ENCODE measurements at places on chromosomes 2 and 18.

DNA sequence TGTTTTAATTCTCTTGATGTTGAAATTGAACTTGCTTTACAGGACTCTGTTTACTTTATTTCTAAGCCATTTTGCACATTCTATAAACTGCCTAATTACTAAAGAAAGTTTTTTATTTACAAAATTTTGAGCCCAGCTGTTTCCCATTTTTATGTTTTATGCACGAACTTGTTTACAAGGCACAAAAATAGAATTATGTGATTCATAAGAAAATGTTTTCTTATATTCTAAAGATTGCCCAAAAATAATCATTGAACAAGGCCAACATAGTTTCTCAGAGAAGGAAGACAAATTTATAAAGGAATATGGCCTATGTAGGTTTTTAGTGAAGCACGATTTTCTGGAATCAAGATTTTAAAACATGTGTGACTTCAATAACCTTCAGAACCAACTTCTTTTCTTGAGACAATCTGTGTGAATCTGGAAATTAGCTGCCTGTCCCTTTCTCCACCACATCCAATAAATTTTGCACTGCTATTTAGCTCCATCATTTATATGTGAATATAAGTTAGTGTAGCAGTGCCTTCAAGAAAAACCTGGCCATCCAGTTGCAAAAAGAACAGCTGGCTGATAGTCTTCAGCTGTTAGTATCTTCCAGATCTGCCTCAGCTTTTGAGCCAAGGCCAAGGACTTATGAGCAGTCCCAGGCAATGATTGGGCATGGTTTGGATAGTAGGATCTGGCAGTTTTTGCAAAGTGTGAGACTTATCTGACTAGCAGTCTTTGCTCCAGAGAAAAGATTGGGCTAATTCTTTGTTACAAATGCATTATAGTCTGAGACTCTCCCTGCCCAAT lies 253.2 kb upstream of the COL3A1 start:
- DNase-seq, result no peak

GRCh38 chr2:124649001-124649400 lies 623.9 kb downstream of the CNTNAP5 start:
- peak; percentile 22 for DNase-seq

DNA sequence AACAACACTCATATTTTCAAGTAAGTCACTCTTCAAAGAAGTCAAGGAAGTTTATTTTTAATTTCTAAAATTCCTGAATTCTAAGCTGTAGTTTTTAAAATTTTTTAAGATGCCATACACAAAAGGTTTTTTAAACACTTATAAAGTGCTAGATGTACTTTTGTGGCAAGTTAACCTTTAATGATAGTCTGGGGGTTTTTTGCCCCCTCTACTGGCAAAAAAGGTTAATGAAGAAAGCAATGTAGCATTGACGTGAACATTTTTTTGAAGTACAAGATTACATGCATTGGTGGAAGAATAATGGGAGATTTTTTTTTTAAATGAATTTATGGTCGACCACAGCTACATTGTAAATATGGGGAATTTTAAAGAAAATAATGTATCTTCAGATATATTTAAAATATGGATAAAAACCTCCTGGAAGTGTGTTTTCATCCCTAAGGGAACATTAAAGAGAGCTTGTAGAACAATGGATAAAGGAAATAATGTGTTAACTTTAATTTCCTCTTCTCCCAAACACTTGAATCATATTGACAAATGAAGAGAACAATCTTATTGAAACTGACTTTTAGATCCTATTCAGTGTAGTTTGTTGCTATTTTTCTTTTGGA lies 12.6 kb downstream of the ITPRID2 start:
- peak; percentile 32 for DNase-seq

GRCh38 chr2:41910126-41910525 lies 137.7 kb upstream of the PKDCC start:
- peak; percentile 9 for DNase-seq

GRCh38 chr2:184628051-184628450 lies 29.7 kb downstream of the ZNF804A start:
- no peak for DNase-seq

- no peak for DNase-seq
Measured at GRCh38 chr2:120670371-120670770, 65.3 kb upstream of the GLI2 start.

DNA sequence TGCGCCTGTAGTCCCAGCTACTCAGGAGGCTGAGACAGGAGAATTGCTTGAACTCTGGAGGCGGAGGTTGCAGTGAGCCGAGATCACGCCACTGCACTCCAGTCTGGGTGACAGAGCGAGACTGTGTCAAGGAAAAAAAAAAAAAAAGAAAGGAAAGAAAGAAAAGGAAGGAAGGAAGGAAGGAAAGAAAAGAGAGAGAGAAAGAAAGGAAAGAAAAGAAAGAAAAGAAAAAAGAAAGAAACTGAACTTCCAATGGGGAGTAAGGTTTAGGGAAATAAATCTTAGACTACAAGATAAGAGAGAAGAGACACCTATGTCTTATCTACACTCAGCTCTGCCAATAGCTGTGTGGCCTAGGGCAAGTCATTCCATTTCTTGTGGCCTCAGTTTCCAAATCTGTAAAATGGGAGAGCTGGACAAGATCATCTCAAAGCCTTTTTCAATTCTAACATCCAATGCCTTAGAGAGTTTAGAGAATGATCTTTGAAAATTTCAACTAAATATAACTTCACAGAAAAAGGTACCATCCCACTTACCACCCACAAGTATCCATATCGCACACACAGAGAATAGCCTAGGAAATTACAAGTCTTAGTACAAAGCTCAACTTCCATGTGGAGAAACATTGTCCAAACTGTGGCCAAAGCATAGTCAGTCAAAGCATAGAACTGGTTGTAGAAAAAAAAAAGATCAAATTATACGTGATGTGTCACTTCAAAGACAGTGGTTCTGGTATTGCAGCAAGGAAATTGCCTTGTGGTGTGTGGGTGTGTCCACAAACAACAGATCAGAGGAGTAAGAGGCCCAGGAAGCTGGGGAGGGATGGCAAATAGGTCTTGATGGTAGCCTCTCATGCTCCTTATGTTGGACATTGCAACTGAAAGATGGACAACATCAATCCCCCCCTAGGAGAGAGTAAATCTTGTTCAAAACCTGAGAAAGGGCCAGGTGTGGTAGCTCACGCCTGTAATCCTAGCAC lies 42.4 kb downstream of the SLC14A2 start:
- DNase-seq, result no peak

GRCh38 chr2:182883451-182883850 lies 17.0 kb upstream of the FRZB start:
- DNase-seq, result no peak

GRCh38 chr2:120887320-120887697 lies 151.6 kb downstream of the GLI2 start:
- no peak for DNase-seq

- no peak for DNase-seq
Measured at GRCh38 chr2:63046552-63046951, 4.1 kb upstream of the OTX1 start.

- no peak for DNase-seq
Measured at GRCh38 chr2:2850218-2850755, 519.2 kb upstream of the MYT1L start.

- DNase-seq, result peak; percentile 35
Measured at GRCh38 chr2:165529130-165529529, 59.6 kb downstream of the CSRNP3 start.

DNA sequence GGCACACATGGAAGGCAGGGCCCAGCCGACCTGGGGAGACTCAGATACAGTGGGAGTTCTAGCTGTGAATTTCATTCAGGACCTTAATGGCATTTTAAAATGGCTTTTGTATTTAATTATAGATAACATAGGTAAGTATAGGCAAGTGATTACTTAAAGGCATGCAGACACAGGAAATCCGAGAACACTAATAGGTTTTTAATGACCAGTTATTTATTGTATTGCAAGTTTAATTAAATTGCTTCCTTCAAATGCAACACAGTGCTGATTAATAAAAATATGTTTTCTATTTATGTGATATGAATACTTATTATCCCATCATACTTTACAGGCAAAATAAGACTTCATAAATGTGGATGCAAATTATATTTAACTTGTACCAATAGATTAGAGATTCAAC lies 19.7 kb upstream of the SH3RF3 start:
- DNase-seq, result no peak

- DNase-seq, result peak; percentile 14
Measured at GRCh38 chr18:22639026-22639463, 221.3 kb upstream of the CTAGE1 start.

GRCh38 chr2:105576440-105577241 lies 168.1 kb upstream of the NCK2 start:
- peak; percentile 39 for DNase-seq

- no peak for DNase-seq
Measured at GRCh38 chr2:106175086-106175850, 18.8 kb downstream of the UXS1 start.

- no peak for DNase-seq
Measured at GRCh38 chr2:116696903-116697302, 1117.6 kb upstream of the DDX18 start.

DNA sequence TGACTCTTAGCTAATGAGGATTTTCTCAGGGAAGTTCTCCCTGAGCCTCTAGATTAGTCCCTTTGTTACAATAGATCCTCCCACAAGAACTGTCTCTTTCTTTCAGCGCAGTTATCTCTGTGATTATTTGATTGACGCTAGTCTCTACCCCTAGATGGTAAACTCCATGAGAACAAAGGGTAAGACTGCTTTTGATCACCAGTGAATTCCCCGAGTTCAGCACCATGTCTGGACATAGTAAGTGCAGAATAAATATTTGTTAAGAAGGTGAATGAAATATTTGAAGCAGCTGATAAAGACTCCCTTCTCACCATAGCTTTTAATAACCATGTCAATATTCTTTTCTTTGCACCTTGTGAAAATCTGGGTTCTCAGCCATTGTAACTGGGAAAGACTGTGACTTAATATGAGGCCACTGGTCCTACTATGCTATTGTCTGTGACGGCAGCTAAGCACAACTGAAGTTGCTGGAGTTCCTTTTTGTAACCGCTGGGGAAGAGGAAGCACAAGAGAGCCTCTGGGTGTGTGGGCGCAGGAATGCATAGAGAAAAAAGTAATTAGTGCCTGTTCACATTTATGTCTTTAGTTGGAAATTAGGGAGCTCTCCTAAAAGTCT lies 214.7 kb downstream of the TGIF1 start:
- DNase-seq, result no peak

- DNase-seq, result no peak
Measured at GRCh38 chr2:147006736-147007141, 838.1 kb upstream of the ACVR2A start.

DNA sequence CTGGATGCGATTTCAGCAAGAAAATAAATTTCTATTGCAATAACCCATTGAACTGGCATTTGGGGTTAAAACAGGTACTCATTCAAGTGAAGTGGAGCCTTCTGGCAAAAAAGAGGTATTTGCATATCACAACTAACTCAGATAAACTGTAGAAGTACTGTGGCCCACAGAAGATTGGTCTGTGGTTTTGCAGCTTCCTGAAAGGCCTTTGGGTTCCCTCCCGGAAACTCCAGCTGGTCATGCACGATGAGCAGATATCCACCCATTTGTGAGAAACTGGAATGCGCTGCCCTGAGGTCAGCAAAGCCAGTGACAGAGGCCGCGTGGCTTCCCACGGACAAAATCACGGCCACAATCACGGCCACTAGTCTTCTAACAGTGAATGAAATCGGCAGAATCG lies 106.3 kb downstream of the EPHA4 start:
- no peak for DNase-seq

DNA sequence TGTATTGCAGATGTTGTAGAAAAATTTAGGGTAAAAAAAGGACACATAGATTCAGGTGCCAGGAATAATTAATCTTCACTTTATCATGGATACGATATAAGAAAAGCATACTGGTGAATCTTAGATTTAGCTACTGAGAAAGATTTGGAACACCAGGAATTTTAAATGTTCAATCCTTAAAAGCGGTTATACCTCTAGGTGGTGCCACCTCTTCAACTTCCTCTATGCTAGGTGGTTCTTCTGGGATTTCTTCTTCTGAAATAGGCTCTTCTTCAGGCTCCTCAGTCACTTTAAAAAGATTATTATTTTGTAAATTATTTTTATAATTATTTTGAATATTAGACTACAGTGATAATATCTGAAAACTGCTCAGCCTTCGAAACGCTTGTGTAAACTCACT lies 133.1 kb downstream of the TTN start:
- DNase-seq, result no peak

DNA sequence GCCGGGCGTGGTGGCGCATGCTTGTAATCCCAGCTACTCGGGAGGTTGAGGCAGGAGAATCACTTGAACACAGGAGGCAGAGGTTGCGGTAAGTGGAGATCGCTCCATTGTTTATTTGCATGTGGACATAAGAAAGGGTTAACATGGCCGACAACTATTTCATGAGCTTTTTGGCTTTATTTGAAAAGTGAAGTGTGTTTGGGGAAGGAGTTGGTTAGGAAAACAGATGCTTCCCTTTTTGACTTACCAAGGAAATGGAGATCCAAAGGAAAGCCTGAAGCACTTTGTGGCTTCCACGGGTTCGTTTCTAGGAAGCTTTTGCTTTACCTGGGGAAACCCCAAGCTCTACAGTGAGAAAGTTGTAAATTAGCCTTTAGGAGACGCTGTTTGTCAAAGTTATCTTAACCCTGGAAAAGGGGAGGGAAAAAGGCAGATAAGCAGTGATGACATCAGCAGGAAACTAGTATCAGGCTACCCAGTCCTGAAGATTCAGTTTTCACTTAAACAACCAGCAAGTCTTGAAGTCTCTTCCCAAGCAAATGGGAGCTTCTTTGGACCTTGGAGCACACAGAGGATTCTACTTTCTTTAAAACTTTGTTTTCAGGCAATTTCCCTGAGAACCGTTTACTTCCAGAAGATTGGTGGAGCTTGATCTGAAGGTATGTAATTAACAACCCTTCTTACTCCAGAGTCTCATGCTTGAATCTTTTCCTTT lies at the start of gene CASP10:
CASP10 (plus strand) TSS at position 492 of the 715 bp plus-strand sequence. CDS start 2,637 bp downstream, outside the sequence.
- peak; percentile 88 for DNase-seq

DNA sequence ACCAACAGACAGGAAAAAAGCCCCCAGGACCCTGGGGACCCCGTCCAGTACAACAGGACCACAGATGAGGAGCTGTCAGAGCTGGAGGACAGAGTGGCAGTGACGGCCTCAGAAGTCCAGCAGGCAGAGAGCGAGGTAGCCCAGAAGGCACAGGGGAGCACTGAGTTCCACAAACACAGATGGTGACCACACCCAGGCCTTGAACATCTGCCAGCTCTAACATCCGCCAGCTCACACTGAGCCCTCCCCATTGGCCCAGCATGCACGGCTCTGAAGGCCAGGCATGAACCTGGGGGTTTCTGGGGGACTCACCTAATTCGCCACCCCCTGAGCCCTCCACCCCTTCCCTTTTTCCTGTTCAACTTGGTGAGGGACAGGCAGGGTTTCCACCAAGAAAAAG lies 25.6 kb upstream of the PRLH start:
- DNase-seq, result no peak

GRCh38 chr2:101698014-101698843 lies 722 bp downstream of the MAP4K4 start:
- peak; percentile 45 for DNase-seq

DNA sequence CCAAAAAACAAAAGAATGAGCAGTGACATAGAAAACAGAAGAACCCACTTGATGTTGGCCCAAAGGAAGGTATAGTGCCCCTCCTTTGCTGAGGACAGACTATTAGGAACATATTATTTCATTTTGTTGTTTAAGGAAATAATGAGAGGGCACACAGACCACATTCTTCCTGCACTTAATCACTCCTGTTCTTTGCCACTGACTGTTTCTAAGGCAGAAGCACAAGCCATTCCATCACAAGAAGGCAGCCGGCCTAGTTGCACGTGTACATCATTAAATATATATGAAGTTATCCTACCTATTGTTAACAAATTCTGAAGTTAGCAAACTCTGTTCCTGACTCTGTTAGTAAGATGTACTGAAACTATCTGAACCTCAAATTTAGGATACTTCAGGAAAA lies 110.0 kb downstream of the LNPK start:
- no peak for DNase-seq

- no peak for DNase-seq
Measured at GRCh38 chr18:70523792-70524182, 234.9 kb downstream of the SOCS6 start.
